RPMI7951 (cell line): ENCODE measurements at places on chromosomes 4 and X.
A peak's percentile ranks its signal among the peaks of the same experiment; 100 is the strongest.

- DNase-seq: peak; percentile 62
Measured at GRCh38 chr4:84887824-84888223, 78.7 kb downstream of the WDFY3 start.

DNA sequence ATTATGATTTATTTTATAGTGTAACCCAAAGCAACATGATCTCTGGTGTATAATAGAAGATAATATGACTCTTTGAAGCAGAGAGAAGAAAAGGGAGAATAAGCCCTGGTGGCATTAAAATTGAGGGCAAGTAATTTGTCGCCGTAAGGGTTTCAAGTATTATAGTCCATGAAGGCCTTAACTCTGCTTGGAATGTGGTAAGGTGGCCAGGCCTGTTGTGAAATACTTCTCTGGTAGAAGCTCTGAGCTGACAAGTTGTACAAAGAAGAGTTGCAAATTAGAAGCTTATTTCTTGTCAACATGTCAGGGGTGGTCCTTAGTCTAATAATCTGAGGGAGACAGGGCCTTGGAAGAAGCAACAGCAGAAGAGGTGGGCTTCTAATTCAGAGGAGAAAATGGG lies 151.7 kb upstream of the HHIP start:
- no peak for DNase-seq

- DNase-seq: no peak
Measured at GRCh38 chr4:147968641-147969040, 236.8 kb downstream of the ARHGAP10 start.

DNA sequence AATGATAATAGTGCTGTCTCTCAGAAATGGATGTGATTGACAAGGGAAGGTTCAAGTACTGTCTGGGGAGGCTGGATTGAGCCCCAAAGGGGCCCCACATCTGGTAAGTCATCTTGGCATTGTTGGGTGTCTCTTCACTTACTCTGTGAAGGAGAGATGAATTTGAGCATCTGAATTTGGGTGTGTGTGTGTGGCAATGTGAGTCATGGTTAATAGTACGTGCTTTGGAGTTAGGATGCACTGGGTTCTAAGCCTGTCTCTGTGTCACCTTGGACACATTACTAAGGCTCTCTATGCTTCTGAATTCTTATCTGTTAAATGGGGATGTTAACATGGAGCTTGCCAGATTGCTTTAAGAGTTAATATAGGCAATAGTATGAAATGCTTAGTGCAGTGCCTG lies 80.4 kb downstream of the FRAS1 start:
- no peak for DNase-seq

GRCh38 chr4:59637596-59637995 lies 1562.5 kb upstream of the ADGRL3 start:
- no peak for DNase-seq
